Activated naive CD4-positive, alpha-beta T cell treated with anti-CD3 and anti-CD28 coated beads, Interleukin-2, amount 50 U/mL, for 16 hours (primary cell): ENCODE measurements at places on chromosomes 1 and 21.

GRCh38 chr1:47842228-47842919 is 154.8 kb downstream of the TRABD2B start:
- no peak for DNase-seq

- DNase-seq: peak; percentile 38
Observed at GRCh38 chr1:205325334-205325884, 3.9 kb upstream of the NUAK2 start.

GRCh38 chr1:201223852-201224665 is 33.4 kb downstream of the IGFN1 start:
- no peak for DNase-seq

GRCh38 chr21:32380940-32381339 is 11.9 kb downstream of the URB1 start:
- DNase-seq: no peak

GRCh38 chr1:172964864-172965263 is 85.9 kb downstream of the TNFSF18 start:
- DNase-seq: no peak

DNA sequence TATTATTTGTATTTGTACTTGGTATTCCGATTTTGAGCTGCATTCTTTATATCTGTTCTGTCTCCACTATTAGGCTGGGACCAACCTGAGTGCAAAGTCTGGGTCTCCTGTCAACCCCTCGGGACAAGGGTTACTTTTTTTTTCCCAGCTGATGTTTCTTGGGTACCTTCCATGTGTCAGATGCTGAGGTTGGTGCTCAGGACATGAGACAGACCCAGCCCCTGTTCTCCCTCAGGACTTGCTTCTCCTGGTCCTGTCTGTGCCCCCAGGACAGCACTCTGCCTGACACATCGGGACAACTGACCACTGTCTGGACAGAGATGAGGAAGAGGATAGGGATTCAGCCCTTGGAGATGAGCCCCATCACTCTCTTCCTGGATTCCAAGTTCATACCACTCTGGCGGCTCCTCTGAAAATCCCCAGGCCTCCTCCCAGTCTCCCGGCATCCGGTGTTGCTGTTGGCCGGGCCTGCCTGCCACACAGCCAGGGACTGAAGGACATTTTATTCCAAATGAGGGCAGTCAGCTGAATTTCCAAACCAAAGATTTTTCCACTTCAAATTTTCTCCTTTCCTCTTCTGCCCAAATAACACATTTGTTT is 55.6 kb upstream of the FMOD start:
- DNase-seq: no peak

DNA sequence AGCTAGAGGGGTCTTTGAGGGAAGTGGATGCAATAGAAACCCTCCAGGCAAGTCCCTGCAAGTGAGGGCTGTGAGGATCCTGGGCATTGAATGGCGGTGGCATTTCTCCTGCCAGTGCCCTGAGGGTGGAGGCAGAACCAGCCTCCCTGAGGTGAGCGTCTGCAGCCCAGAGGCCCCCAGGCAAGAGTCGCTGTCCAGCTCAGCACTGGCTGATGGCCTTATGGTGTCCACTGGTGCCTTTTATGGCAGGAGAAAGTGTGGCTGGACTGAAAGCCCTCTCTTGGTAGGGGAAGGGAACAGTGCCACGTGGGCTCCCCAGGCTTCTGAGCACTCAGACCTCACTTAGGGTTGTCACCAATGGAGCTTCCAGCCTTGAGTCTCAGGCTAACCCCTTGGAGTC is 77.3 kb downstream of the SH3BGR start:
- DNase-seq: no peak

- DNase-seq: no peak
Observed at GRCh38 chr1:151867321-151867720, 13.8 kb upstream of the THEM5 start.

DNA sequence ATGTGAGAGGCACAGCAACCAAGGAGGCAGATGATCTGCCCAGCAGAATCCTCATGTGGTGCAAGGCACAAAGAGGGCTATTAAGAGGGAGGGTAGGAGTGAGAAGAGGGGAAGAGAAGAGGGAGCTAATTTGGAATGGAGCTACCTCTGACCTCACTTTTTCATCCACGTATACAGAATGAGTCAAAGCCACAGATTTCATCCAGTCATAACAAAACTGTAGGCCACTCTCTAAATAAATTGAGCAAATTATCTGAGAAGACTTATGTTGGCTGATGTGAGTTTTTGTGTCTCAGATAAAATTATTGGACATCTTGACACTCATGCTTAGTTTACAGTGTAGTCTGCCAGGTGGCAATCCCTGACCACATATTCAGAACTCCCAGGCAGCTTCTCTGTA is 325.6 kb downstream of the TTLL7 start:
- DNase-seq: no peak

DNA sequence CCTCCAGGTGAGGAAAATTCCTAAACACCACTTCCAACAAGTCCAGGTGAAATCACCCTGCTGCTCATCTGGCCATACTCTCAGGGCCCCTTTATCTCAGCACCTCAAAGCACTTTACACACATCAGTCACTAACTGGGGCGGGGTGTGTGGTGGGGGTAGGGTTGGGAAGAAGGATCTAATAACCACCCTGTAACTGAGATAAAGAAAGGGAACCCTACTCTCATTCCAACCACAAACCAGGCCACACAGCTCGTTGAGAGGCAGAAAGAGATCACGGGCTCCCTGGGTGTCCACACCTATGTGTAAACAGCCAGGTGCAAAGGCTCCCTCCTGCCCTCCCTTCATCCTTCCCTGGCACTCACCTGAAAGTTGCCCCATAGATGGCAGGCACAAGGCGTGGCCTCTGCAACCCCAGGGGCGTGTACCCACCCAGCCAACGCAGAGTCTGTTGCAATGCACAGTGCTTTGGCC is 20.4 kb downstream of the GPR161 start:
- no peak for DNase-seq

DNA sequence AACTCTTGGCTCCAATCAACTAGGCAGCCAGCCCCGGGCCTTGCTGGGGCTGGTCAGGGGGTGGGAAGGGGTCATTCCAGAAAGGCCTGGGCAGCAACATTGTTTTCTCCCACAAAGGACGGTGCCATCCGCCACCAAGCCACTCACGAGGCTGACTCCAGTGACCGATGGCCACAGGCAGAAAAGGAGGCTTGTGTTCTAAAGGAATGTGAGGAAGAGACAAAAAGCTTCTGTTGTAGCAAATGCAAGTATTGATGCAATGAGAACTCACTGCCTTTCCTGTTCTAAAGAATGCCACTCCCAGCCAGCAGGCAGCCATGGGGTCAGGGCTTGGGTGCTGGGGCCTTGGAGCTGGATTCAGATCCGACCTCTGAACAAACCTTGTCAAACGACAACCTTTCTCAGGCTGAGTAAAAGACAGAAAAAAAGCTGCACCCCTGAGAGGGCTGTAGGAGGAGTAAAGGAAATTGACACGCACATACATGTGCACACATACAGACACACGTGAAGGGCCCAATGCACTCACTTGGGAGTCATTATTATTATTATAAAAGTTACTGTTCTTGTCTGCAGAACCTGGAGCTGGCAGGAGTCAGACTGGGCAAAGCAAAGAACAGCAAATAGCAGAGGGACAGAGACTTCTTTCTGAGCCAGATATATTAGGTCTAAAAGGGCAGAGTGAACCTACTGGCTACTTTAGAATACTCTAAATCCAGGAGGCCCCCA is 13.9 kb upstream of the PRMT2 start:
- no peak for DNase-seq

DNA sequence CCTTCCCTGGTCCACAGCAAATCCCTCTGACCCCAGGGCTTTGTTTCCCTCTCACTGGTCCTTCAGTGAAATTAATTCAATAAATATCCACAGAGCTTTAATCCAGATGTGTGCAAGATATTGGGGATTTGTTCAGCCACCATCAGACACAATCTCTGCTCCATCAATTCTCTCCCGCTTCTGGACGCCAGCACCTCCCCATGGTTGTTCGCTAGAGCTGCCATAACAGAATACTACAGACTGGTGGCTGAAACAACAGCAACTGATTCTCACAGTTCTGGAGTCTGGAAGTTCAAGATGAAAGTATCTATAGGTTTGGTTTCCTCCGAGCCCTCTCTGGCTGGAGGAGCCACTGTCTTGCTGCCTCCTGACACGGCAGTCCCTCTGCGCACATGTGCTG is 303.9 kb downstream of the SMYD3 start:
- no peak for DNase-seq

DNA sequence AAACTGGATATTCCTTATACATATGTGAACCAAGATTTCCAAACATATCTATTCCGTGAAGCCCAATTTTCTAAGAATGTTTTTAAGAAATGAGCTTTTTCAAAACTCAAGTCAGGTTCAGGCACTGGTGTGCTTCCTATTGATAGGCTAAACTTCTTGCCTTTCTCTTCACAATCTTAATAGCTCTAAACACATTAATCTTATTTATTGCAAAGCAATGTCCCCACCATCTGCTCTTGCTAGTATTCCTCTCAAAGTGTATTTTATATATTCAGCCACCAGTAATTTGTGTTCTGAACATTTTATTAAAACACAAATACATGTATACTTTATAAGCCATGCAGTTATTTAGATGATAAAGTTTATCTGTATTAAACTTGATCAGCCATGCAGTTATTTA is 11.5 kb downstream of the ZNF281 start:
- no peak for DNase-seq

- no peak for DNase-seq
Observed at GRCh38 chr1:194295685-194296084, 1109.3 kb upstream of the B3GALT2 start.

- DNase-seq: peak; percentile 26
Observed at GRCh38 chr1:20100632-20101355, 18.5 kb downstream of the PLA2G2D start.

- no peak for DNase-seq
Observed at GRCh38 chr1:21599402-21599801, 69.8 kb downstream of the RAP1GAP start.

- peak; percentile 28 for DNase-seq
Observed at GRCh38 chr1:33137800-33138199, 44.0 kb downstream of the TRIM62 start.

GRCh38 chr1:5960336-5960735 is 31.9 kb downstream of the NPHP4 start:
- no peak for DNase-seq

- DNase-seq: no peak
Observed at GRCh38 chr1:94602802-94603625, 61.5 kb upstream of the F3 start.

DNA sequence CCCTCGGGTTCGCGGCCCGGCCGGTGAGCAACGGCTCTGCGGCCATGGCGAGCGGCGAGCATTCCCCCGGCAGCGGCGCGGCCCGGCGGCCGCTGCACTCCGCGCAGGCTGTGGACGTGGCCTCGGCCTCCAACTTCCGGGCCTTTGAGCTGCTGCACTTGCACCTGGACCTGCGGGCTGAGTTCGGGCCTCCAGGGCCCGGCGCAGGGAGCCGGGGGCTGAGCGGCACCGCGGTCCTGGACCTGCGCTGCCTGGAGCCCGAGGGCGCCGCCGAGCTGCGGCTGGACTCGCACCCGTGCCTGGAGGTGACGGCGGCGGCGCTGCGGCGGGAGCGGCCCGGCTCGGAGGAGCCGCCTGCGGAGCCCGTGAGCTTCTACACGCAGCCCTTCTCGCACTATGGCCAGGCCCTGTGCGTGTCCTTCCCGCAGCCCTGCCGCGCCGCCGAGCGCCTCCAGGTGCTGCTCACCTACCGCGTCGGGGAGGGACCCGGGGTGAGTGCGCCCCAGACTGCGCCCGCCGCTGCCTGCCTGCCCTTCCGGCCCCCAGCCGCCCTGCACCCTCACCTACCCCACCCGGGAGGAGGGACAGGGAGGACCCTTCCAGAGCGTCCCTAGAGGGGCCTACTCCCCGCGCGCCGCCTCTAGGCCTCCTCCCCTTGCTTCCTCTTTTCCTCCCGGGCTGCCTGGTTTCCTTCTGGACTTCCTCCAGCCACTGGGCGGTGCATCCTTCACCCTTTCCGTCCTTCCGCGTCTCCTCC is at the start of gene RNPEP:
Gene RNPEP, plus strand, starts transcription at position 26 of the 757 bp plus-strand sequence. Its CDS starts 19 bp downstream, at position 45.
- peak; percentile 60 for DNase-seq

DNA sequence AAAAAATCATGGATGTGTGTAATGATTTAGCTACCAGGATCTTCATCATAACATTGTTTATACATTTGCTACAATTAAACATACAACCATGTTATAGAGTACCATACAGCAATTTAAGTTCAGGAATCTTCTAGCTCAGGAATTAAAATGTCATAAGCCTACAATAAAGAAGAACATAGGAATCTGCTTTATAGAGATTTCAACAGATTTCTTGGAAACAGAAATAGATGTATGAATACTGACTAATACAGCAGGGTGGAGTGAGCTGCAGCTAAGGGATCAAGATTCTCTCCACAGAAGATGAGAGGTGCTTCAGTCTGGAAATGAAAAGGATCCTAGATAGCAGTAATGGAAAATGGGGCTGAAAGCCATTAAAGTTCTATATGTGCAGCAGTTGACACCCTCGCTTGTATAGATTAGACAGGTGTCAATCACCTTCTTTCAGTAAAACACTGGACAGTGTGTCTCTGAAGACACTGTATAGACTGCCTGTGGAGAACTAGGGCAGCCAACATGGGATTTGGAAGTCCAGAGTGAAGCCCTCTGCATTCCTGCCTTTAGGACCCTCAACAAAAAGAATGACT is 73.9 kb downstream of the DNTTIP2 start:
- no peak for DNase-seq

- DNase-seq: no peak
Observed at GRCh38 chr1:168591641-168592250, 15.3 kb downstream of the XCL1 start.

GRCh38 chr1:39898648-39899603 is 2.8 kb downstream of the MYCL start:
- no peak for DNase-seq

DNA sequence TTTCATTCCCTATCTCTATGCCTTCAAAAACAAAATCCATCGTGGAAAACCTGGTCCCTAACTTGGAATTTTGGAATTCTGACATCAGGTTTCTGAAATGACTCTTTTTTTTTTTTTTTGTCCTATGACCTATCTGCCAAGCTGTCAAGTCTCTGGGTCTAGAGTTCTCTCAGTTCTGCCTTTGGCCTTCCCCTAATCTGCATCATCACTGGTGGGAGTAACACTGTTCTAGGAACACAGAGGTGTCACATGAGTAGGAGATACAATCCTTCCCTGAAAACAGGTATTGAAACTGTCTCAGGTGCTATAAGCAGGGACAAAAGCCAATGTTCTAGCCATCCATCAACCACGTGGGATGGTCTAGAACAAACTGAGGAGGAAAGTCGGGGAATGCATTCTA is 142.0 kb upstream of the ATP1B1 start:
- no peak for DNase-seq

GRCh38 chr1:244850099-244850852 is 14.1 kb downstream of the HNRNPU start:
- DNase-seq: no peak

DNA sequence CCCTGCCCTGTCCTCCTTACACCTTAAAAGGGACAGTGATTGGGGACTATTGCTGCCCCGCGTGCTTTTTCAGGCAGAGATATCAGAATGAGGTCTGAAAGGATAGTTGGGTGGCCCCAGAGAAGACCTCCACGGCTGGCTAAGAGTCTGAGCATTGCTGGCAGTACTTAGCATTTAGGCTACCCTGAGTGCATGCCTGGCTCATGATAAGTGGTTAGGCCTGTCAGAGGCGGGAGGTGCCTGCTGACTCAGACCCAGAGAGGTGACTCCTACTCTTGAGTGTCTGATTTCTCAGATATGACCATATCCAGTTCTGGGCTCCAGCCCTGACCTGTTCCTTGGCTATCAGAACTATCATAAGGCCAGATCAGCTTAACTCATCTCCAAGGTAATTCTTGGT is 213.7 kb downstream of the PBX1 start:
- no peak for DNase-seq
